ENCODE measurements at places on chromosomes 2 and 18.

DNA sequence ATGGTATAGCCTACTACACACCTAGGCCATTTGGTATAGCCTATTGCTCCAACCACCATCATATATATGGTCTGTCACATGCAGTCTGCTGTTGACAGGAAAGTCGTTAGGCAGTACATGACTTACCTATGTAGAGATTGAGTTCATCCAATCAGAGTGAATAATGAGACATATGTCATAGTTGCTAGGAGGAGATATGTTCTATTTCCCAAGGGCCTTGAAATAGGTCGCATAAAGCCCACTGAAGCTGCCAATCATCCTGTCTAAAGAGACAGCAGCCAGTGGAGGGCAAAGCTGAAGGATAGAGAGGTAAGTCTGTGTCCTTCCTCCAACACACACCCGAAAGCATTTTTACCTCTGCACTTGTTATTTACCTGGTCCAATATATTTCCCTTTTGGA lies 263.4 kb downstream of the PTPRM start:
- DNase-seq: no peak

DNA sequence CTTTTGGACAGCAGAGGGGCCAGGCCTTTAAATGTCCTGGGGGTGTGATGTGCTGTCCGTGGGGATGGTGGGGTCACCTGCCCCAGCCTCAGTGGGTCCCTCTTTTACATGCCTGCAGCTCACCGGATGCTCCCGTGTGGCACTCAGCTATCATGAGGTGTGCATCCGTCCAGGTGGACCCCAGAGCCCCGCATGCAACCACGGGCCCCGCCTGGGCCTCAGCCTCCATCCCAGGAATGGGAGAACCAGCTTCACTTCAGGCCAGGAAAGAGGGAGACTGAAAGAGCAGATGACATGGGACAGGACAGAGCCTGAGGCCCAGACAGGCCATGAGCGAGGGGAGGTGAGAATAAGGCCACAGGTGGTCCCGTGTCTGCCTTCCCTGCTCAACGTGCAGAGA lies 37.5 kb downstream of the RAMP1 start:
- DNase-seq: no peak

- no peak for DNase-seq
Measured at GRCh38 chr2:226176283-226176984, 623.2 kb downstream of the IRS1 start.

DNA sequence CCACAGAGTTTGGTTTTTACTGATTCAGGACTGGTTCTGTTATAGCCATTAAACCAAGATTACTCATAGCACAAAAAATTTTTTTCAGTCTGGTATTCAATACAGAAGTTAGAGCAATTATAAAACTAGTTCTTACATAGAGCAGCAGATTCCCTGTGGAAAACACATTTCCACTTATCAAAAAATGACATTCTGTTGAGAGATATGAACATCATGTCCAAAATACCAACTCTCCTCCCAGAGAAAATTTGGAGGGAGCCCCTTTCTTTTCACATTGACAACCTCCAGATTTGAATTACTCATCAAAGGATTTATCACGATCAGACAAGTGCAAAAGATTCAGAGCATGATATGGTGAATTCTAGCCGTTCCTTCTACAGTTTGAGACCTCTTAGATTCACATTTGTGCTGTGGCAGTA lies 126.8 kb upstream of the SERPINE2 start:
- DNase-seq: no peak

DNA sequence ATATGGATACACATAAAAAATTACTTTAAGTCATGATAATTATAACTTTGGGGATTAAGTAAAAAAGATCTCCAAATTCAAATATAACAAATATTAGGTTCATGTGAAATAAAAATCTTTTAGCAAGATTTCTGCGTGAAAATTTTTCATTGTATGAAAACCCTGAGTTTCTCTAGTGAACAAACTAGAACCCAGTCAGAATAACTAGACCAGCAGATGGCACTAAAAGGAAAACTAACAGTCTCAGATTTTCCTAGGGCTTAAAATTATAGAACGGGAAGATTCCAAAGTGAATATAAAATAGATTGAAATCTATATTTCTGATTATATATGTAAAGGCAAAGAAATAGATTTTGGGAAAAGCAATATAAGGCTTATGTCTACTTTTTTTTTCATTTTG lies 43.3 kb downstream of the TMEM200C start:
- DNase-seq: no peak

- DNase-seq: no peak
Measured at GRCh38 chr2:28747714-28748113, 3.9 kb upstream of the PPP1CB start.

DNA sequence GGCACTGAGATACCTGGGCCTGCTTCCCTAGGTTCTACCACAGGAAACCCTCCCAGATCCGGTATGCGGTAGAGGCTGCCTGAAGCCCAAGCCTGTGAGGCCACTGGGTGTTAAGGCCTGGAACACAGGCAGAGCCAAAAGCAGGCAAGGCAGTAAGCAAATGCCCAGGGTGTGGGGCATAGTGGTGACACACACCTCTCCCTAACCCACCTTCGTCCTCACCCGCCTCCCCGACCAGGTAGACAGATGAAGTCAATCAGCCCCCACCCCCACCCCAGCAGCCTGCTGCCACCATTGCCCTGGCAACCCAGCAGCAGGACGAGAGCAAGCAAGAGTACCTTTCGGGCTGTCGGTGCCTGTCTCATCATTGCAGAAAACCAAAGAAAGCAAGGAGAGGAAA lies 6.1 kb downstream of the DCTN1 start:
- DNase-seq: no peak

DNA sequence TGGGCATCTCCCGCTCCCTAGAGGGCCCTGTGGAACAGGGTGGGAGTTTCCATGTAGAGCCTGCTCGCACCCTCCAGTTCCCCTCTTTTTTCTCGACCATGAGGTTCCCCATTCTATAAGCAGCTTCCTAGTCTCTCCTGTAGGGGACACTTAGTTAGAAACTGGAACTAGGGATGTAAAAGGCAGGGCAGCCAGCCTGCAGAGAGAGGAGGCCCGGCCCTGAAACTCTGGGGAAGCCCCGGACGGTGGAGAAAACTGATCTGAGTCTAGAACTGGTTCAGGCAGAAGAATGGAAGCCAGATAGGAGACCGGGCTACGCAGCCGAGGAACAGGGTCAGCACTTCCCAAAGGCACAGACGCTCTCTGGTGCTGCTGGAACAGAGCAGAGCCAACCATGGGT lies 51.6 kb upstream of the ATG16L1 start:
- no peak for DNase-seq

DNA sequence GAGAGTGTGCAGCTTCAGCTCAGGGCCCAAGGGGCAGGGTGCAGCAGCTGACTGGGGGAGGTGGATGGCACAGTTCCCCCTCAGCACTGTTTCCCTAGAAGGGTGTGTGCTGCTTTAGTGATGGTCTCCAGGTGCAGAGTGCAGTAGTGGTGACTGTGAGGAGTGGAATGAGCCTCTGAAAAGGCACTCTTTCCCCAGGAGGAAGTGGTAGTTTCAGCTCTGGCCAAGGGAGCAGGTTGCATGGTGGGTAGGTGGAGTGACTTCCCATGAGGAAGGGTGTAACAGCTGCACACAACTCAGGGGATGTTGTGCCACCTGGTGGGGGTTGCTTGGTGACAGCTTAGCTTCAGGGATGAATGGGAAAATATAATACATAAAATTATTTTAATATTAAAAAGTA lies 251.5 kb upstream of the NXPH2 start:
- no peak for DNase-seq

GRCh38 chr18:50125456-50125855 lies 69.5 kb downstream of the MYO5B start:
- DNase-seq: no peak

GRCh38 chr2:198072655-198073054 lies 268.3 kb downstream of the PLCL1 start:
- no peak for DNase-seq

DNA sequence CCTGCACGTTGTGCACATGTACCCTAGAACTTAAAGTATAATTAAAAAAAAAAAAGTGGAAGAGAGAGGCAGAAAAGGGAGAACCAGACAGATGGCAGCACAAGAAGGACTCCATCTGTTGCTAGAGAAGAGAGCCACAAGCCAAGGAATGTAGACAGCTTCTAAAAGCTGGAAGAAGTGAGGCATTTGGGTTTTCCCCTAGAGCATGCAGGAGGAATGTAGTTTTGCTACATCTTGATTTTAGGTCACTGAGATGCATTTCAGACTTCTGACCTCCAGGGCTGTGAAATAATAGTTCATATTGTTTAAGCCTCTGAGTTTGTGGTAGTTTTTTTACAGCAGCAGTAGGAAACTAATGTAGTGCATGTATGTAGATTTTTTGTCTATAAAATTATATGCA lies 46.0 kb downstream of the CAVIN2 start:
- DNase-seq: no peak

DNA sequence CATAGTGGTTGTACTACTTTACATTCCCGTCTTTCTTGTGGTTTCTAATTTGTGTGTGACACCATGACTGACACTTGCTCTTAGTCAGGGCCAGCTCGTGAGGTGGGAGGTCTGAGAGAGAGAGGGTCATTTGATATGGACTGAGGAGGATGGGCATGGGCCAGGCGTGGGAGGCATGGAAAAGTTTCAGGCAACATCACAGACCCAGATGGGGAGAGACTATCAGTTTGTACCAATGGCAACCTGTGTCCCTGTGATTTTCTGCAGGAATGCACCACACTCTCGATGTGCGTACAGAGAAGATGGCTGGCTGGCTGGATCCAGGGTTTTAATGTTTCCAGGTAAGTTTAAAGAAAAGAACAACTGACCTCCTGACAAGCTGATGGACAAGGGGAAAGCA lies 273.6 kb downstream of the CYRIA start:
- no peak for DNase-seq

- no peak for DNase-seq
Measured at GRCh38 chr2:69518841-69519240, 81.6 kb upstream of the NFU1 start.

GRCh38 chr2:177496921-177497320 lies 104.3 kb downstream of the AGPS start:
- no peak for DNase-seq

DNA sequence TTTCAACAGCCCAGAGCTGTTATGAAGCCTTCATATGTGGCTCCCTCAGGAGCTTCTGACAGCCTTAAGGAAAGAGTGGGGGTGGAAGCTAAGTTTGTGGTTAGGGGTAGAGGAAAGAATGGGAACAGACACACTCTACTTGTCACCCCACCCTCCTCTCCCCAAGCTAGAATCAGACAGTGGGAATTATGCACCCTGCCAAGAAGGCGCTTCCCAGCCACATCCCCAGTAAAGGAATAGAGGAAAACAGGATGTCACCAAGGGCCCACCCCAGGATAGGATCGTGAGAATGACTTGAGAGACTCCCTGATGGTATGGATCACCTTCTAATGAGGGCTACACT lies 32.4 kb upstream of the EML4 start:
- DNase-seq: no peak

GRCh38 chr18:66046032-66046602 lies 295.3 kb downstream of the CDH7 start:
- DNase-seq: no peak

GRCh38 chr2:11977766-11978524 lies 231.5 kb downstream of the LPIN1 start:
- DNase-seq: no peak

- DNase-seq: no peak
Measured at GRCh38 chr2:175684466-175684865, 317.6 kb downstream of the LNPK start.

- no peak for DNase-seq
Measured at GRCh38 chr18:40851014-40851429, 1104.0 kb upstream of the PIK3C3 start.

DNA sequence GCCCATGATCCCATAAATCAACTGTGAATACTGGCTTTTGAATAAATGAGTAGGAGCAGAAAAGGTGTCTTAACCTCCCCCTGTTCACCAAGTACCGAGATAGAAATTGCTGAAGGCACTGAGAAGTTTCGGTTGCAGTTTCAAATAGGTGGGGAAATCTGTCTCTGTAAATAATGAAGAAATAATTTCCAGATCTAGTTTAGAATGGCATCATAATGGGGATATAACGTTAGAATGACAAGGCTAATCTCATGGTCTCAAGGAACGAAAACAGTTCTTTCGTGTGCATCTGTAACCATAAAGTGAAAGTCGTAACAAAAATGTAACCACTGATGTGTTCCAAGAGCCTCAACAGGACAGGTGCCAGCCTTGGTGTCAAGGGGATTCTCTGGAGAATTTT lies 49.9 kb upstream of the TMEM18 start:
- DNase-seq: no peak

DNA sequence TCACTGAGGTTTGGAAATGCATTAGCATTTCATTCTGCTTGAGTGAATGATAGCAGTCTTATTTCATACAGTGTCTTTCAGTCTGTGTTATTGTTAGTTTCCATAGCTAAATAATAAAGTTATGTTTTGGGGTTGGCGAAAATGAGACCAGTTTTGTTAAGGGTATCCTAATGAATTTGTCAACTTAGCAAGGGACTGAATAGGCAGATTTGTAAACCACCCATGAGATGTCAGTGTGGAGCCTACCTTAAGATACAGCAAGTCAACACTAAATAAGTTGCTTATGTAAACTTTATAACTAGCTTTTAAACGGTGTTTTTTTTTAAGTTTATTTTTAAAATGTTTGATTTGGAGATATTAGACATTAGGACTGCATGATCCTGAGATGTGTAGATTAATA lies 11.9 kb downstream of the NAPG start:
- DNase-seq: no peak

DNA sequence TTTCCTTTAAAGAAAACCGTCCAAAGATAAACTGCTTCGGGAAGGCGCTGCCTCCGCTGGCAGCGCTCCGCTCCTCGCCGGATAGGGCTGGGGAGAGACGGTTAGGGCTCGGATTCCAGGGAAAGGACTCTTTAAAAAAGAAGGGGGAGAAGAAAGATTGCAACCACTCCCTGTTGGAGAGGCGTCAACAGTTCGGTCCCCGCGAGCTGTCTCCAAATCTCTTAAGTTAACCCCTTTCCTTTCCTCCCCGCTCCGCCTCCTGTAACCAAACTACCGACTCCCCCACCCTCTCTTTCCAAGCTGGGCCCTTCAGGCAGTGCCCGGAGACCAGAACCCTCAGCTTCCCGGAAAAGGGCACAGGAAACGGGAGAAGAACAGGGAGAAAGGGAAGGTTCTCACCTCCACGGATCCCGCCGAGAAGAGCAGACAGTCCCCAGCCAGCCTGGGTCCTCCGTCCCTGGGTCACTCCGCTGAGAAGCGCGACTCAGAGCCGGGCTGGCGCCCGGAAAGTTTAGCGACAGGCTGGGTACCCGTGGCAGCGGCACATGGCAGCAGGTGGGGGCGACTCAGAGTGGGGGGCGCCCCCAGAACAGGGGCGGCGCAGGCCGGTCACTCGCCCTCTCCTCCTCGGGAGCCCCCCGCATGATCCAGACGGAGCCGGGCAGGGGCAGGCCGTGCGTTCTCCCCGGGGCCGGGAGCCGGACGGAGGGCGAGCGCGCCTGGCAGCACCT lies 675 bp downstream of the FZD5 start:
- no peak for DNase-seq
